ENCODE measurements at places on chromosomes 16 and 17.

DNA sequence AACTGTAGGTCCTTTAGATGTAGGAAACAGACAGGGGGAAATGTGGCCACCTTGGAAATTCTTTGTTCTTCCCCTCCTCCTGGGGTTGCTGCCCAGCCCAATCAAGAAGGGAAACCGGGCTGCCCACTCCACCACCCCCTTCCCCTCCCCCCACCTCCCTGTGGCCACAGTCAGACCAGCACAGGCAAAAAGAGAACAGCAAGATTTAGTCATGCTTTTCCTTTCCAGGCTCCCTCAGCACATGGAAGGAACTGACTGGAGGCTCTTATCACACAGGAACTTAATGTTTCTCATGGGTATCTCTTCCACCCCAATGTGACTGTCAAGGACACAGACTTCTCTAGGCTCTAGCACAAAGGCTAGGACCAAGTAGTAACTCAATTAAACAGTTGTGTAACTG, 3.0 kb upstream of the CCL1 start:
- no peak for DNase-seq

DNA sequence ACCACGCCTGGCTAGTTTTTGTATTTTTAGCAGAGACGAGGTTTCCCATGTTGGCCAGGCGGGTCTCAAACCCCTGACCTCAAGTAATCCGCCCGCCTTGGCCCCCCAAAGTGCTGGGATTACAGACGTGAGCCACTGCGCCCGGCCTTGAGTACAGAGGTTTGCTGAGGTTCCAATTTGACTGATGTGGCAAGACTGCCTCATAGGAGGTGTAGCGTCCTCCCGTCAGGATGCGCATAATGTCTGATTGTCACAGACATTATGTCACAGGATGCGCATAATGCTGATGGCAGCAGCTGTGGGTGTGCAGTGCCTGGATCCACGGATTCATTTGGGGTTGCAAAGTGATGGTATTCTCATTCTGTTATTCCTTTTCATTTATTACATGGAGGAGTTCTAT, 45.2 kb downstream of the HAPSTR1 start:
- DNase-seq = no peak

- DNase-seq = no peak
Observed at GRCh38 chr17:50765454-50766221, 1.7 kb downstream of the ANKRD40CL start.

GRCh38 chr17:56593646-56594319, at the start of gene NOG:
Gene NOG (plus strand): TSS chr17:56593699. CDS start chr17:56594224, 525 bp downstream.
- no peak for DNase-seq

DNA sequence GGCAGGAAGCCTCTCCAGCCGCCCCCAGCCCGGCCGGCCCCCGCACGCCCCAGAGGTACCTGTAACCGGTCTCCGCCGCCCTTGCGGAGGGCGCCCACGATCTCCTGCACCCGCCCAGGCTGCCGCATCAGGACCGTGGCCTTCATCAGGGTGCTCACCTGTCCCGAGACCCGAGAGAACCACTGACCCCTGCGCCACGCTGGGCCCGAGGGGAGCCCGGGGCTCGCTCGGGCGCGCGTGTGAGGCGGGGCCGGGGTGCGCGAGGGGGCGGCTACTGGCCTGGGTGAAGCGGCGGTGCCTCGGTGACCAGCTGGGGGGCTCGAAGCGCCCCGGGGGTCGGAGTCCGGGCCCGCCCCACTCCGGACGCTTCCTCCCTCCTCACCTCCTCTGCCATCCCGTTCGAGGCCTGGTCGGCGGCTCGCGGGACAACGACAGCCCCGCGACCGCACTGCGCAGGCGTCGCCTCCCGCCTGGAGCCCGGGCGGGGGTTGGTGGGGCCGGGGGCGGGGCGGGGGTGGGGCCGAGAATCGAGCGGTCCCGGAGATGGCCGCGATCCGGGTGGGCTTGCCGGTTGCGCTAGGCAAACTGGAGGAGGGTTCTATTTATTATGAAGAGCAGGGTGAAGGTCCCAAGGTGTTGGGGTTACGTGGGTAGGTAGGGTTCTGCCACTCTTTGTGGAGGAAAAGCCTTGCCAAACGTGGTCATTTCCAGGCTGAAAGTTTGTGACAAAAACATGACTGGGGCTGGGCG, at the start of gene NT5C3B:
TSS of gene NT5C3B (minus strand) at position 433 of the 750 bp plus-strand sequence. CDS start at position 394, 39 bp downstream.
- no peak for DNase-seq

GRCh38 chr16:17304491-17305119, 166.2 kb downstream of the XYLT1 start:
- DNase-seq = no peak

DNA sequence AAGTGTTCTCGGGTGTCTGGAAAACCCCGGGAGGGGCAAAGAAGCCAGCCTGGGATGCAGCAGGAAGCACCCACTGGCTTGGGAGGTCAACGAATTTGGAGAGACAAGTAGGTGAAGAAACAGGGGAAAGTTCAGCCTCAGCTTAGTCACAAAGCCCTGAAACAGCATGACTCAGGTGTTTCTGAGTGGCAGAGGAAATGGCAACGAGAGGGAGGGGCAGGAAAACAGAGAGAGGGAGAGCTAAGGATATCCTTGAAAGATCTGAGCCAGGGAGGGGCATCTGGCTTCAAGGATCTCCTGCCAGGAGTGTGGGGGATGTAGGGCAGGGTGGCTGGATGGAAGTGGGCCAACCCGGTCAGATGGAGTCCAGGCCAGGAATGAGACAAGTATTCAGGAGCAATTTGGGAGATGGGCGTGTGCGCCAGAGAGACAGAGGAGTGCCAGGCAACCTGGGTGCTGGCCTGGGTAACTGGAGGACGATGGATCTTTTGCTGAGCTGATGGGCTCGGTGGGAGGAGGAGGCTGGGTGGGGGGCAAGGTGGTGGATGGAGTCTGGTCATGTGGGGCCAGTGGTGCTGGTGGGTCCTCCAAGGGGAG, 27.2 kb downstream of the ABCC3 start:
- no peak for DNase-seq

DNA sequence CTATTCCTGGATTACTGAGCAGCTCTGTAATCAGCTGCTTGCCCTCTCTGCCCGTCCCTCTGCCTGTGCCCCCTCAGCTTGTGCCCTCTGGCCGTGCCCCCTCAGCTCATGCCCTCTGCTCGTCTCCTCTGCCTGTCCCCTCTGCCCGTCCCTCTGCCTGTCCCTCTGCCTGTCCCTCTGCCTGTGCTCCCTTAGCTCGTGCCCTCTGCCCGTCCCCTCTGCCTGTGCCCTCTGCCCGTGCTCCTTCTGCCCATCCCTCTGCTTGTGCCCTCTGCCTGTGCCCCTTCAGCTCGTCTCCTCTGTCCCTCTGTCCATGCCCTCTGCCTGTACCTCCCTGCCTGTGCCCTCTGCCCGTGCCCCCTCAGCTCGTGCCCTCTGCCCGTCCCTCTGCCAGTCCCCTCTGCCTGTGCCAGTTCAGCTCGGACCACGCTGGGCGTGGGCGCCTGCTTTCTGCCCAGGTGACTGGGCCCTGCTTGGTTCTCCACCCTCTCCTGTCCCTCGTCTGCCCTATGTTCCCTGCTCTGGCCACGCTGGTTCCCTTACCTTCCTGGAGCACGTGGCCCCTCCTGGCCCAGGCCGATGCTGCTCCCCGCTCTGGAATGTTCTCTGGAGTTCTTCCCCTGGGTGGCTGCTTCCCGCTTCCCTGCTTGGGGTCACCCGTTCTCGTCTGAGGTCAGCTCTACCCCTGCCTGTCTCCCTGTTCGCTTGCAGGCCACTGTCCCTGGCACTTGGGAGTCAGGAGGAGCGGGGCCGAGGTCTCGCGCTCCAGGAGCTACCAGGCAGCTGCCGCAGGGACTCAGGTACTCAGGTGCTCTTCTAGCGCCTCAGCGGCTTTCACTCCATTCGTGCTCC, 63.9 kb downstream of the BANP start:
- DNase-seq = no peak

DNA sequence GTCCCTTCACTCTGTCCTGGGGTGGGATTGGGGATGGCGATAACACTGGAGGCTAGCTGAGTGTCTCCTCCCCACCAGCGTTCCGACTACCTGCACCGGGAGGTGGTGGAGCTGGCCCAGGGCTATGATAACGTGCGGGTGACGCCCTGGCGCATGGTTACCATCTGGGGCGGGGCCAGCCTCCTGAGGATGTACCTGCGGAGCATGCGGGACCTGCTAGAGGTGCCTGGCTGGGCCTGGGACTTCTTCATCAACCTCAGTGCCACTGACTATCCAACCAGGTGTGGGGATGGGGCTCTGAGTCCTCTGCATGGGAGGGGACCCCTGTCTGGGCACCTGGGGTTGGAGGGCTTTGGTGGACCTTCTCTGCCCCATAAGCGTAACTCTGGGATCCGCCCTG, 8.8 kb downstream of the XYLT2 start:
- DNase-seq = no peak

- no peak for DNase-seq
Observed at GRCh38 chr17:27457731-27458523, 1.7 kb downstream of the KSR1 start.

GRCh38 chr17:50824429-50824828, 11.0 kb upstream of the WFIKKN2 start:
- DNase-seq = no peak

DNA sequence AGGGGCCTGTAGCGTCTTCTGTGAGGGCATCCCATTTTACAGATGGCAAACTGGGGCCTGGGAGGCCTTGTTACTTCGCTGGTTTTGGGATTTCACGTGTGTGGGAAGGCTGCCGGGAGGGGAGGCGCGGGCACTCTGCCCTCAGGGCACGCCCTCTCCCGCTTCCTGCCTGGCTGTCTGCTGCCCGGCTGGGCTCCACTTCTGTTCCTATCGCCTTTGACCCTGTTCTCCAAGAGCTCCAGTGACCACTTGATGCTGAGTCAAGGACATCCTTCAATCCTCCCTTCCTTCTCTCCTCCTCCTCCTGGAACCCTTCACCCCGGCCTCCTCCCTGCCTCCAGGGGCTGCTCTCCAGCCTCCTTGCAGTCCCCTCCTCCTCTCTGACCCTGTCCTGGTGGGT, 16.0 kb downstream of the SPNS3 start:
- no peak for DNase-seq

DNA sequence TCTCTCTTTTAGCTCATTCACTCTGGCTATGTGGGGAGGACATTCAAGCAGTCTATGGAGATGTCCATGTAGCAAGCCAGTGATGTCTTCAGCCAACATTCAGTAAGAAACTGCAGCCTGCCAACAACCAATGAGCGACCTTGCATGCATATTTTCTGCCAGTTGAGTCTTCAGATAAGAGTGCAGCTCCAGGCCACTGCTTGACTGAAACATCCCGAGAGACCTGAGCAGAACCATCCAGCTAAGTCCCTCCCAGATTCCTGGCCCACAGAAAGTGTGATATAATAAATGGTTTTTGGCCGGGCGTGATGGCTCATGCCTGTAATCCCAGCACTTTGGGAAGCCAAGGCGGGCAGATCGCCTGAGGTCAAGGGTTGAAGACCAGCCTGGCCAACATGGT, 10.5 kb upstream of the C17orf58 start:
- no peak for DNase-seq

- no peak for DNase-seq
Observed at GRCh38 chr16:72129976-72130656, 36.5 kb downstream of the DHX38 start.

- DNase-seq = no peak
Observed at GRCh38 chr17:68221786-68222185, 26.1 kb upstream of the AMZ2 start.

DNA sequence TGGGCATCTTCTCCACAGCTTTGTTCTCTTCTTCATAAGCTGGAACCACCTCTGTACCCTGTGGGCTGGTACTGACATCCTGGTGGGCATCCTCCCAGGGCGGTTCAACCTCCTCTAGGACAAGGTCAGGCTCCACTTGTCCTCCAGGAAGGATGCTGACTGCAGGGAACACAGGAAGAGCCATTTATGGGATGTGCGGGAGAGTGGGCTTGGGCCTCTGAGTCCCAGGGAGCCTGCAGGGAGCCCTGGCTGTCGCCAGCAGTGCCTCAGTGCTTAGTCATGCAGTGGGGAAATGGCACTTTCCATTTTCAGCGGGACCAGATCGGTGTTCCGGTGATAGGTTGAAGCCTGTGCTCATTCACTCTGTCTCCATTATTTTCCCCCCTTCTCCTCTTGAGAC, 20.5 kb downstream of the CNGB1 start:
- no peak for DNase-seq

DNA sequence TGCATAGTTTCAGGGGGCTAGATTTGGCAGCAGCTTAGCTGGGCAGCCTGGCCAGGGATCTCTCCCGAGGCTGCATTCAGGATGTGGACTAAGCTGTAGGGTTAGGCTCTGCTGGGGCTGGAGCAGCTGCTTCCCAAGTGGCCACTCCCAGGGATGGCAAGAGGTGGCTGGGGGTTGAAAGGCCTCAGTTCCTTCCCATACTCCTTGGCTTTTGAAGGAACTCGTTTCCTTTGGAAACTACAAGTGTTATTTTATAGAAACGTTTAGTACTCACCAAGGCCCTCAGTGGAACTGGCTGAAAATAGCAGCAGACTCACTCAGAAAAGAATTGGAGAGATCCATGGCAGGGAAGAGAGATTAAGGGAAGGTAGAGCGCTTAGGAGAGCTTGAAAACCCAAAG, 76.4 kb downstream of the WWP2 start:
- no peak for DNase-seq

GRCh38 chr17:83180996-83181481, 101.6 kb downstream of the METRNL start:
- DNase-seq = no peak

DNA sequence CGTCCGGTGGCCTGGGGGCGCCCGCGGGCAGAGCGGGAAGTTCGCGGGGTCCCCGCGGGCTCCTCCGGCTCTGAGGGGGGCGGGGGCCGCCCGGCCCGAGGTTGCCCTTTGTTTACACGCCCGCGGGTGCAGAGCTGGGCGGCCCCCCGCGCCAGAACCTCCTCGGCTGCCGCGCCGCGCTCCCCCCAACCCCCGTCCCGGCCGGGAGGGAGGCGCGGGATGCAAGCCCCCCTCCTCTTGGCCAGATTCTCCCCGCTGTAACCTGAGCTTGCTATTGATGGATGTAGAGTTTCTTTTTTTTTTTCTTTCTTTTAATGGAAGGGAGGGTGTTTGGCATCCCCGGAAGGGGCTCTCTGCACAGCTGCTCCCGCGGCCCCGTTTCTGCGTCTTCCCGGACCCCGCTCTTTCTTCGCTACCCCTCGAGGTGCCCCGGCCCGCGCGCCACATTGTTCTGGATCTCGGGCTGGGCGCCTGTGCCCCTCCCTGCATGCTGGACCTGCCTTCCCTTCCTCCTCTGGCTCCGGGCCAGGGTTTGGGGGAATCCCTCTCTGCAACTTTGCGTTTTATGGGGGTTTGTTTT, 646 bp downstream of the CBX2 start:
- DNase-seq = no peak

DNA sequence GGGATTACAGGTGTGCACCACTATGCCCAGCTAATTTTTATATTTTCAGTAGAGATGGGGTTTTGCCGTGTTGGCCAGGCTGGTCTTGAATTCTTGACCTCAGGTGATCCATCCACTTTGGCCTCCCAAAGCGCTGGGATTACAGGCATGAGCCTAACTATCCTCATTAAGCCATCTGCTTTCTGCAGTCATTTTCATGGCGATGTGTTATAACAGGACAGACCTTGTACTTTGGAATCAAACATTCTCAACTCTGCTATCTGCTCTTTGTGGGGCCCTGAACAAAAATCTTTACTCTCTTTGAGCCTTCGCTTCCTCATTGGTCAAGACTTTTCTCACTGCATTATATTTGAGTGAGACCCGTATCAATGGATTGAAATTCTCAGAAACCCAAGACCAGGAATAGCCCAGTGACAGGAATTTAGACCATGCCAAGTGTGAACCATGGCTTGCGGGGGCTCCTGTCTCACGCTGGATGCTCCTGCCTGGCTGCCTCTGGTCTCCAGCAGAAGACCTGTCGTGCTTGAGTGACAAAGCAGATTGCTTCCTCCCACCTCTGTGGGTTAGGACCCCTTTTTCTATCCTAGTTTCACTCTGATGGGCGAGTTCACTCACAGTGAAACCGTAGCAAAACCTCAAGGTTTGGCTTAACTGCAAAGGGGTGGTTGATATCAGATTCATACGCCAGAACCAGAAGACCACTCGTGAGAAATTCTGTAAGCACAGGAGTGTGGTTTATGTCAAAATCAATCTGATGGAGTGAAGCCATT, 519.1 kb downstream of the MAF start:
- DNase-seq = no peak
